ENCODE measurements at places on chromosomes 2 and 18.

DNA sequence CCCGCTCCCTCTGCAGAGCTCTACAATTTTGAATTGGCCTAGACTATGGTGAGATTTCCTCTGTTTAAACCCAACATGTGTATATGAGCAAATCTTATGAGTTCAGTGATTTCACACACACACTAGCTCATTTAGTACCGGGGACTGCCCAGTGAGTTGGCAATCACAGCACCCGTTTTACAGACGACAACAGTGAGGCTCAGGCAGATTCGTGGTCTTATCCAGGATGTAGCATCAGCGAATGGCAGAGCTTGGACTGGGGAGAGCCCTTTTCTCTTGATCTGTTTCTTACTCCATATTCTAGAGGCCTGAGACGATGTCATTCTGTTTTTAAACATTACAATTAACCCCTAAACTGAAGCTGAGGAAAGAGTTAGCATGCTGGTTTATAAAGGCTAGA is 419.9 kb downstream of the NBAS start:
- DNase-seq: no peak

DNA sequence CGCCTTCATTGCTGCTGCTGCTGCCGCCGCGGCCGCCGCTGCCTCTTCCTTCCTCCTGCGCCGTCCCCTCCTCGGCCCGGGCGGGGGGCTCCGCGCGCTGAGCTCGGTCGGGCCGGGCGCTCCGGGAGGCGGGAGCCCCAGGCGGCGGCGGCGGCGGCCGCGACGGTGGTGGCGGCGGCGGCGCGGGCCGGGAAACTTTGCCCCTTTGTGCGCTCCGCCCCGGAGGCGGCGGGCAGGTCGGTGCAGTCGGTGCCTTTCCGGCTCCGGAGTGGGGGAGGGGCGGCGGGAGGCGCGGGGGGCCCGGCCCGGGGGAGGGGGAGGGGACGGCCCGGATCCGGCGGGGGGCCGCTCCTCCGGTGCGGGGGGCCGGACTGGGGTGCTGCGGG is 205 bp downstream of the TET3 start:
- DNase-seq: no peak

- no peak for DNase-seq
These were observed 709.6 kb downstream of the SOCS6 start for GRCh38 chr18:70998490-70998889.

DNA sequence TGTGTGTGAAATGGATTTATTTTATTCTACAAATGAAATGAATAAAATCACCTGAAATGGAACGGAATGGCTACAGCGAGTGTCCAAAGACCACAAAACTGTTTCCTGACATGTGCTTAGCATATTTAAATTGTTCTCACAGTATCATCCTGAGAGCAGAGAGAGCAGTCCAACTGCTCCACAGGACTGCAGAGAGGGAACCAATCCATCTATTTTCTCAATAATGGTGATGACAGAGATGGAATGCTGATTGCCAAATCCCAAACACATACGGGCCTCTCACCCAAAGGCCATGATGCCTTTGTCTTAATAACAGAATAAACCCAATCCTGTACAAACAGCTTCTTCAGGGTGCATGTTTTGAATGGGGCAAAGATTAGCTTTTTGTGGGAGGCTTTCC is 41.1 kb downstream of the STAT1 start:
- DNase-seq: no peak

DNA sequence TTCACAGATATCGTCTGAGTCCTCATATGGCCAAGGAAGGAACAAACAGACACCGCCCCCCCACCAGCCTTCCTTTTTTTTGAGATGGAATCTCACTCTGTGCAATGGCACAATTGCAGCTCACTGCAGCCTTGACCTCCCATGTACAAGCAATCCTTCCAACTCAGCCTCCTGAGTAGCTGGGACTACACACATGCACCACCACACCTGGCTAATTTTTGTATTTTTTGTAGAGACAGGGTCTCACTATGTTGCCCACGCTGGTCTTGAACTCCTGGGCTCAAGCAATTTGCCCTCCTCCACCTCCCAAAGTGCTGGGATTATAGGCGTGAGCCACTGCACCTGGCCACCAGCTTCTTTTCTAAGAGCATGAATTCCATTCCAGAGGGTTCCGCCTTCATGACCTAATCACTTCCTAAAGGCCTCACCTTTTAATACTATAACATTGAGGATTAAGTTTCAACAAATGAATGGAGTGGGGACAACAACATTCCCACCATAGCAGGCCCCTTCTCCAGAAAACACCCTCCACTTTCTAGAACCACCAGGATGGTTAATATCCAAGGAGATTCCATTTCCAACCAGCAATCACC is 2.2 kb upstream of the TMBIM1 start:
- DNase-seq: no peak

GRCh38 chr18:4276953-4277585 is 178.0 kb downstream of the DLGAP1 start:
- no peak for DNase-seq

- peak; percentile 28 for DNase-seq
These were observed 1.0 kb downstream of the SPHKAP start for GRCh38 chr2:228180181-228181097.

- DNase-seq: no peak
These were observed 556 bp downstream of the CYRIA start for GRCh38 chr2:16664809-16665747.

DNA sequence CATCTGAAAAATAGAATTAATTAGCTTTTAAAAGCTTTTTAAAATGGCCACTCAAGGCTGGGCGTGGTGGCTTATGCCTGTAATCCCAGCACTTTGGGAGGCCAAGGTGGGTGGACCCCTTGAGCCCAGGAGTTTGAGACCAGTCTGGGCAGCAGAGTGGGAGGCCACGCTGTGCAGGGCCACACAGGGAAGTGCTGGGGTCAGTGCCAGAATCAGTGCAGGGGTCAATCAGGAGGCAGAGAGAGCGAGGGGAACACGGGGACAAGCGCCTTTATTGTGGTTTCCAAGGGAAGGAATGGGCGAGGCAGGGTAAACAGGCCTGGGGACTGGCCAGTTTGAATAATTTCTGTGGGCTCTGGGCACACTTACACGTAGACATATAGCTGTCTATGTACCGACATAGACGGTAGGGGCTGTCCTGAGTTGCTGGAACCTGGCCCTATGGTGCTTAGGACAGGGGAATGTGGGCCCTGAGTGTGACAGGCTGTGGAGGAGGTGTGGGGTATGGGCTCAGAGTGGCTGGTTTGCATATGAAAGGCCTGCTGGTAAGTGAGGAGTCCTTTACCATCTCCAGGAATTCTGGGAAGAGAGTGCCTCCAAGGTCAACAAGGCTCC is 42.9 kb downstream of the DYSF start:
- DNase-seq: peak; percentile 62

DNA sequence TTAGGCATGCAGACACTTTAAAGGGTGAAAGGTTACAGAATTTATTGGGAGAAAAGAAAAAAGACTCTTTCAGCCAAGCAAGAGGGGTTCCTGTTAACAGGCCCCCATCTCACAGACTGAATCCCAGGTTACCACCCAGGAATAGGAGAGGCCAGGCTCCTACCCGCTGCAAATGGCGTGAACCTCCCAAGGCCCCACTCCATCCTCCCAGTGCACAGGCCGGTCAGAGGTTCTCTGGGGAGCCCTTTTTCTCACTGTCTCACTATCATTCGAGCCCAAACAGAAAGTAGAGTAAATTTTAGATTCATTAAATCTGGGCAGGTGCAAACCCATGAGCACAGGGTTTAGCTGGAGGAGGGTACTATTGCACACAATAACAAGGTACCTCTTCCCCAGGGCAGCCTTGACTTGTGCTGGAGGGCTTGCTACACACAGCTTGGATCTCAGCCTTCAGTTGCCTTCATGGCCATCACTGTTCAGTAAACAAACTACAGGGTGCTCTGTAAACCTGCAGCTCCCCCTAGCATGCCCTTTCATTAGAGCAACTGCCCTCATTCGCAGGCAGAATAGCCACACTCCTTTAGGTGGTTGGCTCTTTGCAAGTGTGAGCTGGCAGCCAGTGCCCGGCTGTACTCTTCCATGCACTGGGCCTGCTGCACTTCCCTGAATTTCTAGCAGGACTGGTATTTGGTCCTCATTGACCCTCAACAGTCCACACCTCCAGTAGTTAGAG is 7.3 kb upstream of the PLEK start:
- DNase-seq: peak; percentile 22

GRCh38 chr18:57819671-57820460 is 16.8 kb upstream of the ATP8B1 start:
- DNase-seq: no peak

- no peak for DNase-seq
These were observed 237.0 kb downstream of the ZNF804A start for GRCh38 chr2:184835398-184835715.

DNA sequence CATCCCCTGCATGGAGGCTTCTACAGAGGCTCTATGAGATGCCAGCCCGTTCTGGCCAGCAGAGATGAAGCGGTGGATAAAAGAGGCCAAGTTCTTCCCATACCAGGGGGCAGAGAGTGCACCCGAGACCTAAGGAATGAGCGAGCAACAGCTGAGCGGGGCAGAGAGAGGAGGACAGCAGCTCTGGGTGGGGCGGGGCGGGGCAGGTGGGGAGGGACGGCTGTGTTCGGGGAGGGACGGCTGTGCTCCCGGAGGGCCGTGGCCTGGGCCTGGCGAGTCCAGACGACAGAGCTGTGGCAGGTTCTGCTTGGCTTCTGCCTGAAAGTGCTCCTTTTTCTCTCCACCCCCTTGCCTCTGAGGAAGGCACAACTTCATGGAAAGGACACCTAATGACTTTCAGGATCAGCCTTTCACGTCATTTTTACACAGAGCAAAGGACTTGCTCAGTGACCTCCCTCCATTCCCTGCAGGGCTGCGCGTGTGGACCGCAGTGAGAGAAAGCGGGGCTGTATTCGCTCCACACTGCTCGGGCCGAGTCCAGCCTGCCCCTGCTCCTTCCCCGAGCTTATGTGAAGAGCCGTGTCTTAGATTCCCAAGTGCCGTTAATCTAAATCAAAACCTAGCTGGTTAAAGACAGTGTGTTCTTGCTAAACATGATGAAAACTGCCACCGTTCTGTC is 232.9 kb downstream of the HDAC4 start:
- DNase-seq: no peak

DNA sequence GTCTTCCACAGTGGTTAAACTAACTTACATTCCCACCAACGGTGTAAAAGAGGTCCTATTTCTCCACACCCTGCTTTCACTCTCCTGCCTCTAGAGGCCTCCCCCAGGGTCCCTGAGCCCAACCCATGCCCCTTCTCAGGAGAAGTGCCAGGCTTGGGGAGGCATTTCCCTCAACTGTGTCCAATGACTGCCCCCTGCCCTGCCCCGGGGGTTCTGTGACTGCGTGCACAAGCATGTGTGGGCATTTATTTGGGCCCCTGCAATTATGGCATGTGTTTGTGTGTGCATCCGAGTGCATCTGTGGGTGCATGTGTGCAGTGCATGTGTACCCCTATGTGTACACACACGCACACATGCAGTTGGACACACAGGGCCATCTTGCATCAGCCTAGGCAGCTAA is 57.3 kb downstream of the INHBB start:
- DNase-seq: no peak

DNA sequence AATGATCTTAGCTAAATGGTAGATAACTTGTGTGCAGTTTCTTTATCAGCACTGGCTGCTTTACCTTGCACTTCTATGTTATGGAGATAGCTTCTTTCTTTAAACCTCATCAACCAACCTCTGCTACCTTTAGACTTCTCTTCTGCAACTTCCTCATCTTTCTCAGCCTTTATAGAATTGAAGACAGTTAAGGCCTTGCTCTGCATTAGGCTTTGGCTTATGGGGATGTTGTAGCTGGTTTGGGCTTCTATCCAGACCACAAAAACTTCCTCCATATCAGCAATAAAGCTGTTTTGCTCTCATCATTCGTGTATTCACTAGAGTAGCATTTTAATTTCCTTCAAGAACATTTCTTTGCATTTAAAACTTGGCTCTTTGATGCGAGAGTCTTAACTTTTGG is 123.7 kb downstream of the PIK3C3 start:
- DNase-seq: no peak

DNA sequence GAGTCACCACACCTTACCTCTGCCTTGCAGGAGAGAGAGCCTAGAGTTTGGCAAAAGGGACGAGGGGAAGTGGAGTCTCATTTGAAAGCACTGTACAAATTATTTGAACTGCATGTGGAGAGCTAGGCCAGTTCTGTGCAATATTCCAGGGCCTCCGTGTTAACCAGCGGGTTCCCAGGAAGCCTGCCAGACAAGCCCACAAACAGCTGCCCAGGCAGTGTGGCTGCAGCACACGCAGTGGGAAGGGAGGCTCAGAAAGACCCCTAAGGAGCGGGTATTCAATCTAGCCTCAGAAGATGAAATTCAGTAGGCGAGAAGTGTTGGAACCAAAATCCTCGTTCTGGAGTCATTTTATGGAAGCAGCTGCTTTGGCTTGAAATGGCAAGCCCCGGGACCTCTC is 30.7 kb downstream of the CNGA3 start:
- no peak for DNase-seq

DNA sequence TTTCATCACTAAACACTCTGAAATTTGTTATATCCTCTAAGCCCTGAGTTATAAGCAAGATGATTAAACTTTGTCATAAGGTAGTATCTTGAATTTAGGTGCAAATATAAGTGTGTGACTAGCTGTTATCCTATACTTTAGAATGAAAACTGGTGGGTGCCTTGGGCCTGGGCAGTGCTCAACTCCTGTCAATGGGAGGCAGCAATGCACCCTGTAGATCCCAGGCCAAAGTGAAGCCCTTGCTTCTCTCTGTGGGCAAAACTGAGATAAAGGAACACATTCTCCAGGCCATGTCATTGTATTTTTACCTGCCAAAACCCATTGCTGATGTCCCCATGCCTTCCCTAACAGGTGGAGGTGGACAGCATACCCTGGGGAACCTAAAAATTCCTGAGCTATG is 525.2 kb downstream of the TNS1 start:
- DNase-seq: no peak

- DNase-seq: no peak
These were observed 56.6 kb upstream of the SLC1A4 start for GRCh38 chr2:64932371-64933216.

GRCh38 chr2:16243411-16243996 is 303.2 kb downstream of the MYCN start:
- DNase-seq: no peak

DNA sequence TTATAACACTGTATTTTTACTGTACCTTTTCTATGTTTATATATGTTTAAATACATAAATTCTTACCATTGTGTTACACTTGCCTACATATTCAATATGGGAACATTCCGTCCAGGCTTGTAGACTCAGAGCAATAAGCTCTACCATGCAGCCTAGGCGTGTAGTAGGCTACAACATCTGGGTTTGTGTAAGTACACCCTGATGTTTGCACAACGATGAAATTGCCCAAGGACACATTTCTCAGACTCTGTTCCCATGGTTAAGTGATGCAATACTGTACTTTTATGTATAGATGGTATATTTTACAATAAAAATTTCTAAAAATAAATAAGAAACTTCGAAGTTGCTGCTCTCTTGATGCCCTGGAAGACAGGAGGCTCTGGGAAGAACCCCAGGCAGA is 38.4 kb downstream of the YPEL5 start:
- no peak for DNase-seq

- no peak for DNase-seq
These were observed 122.6 kb downstream of the GBX2 start for GRCh38 chr2:236045251-236046235.

GRCh38 chr2:45332094-45332493 is 279.0 kb downstream of the SRBD1 start:
- no peak for DNase-seq

- no peak for DNase-seq
These were observed 63.8 kb upstream of the BZW1 start for GRCh38 chr2:200747668-200748618.
